ENCODE measurements at places on chromosomes 3 and 15. TPM values are rescaled to one million over a fixed set of nuclear protein-coding genes. Genes with fewer than 3 reads are reported as not detected.

GRCh38 chr3:56154297-56154696, 314.0 kb downstream of the ERC2 start:
- ATAC-seq, result no peak

DNA sequence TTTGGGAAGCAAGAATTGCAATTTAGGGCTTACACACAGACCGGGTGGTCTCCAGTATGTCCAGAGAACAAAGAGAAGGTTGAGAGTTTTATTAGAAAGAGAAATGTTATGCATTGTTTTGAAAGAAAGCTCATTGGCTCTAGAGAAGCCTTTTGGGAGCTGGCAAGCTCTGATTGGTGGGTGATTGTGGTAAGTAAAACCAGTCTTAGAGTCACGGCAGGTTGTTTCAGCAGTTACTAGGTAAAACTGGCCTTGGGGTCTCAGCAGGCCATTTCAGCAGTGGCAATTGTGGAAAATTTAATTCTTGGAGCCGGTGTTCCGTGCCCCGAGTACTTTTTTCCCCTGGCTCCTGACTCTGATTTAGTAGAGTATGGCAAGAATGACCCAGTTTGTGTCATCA, 78.1 kb downstream of the MRPL46 start:
- no peak for ATAC-seq

Gene IL5RA
- total RNA-seq, result not detected

Gene SAMMSON
- 2.9 TPM for total RNA-seq

DNA sequence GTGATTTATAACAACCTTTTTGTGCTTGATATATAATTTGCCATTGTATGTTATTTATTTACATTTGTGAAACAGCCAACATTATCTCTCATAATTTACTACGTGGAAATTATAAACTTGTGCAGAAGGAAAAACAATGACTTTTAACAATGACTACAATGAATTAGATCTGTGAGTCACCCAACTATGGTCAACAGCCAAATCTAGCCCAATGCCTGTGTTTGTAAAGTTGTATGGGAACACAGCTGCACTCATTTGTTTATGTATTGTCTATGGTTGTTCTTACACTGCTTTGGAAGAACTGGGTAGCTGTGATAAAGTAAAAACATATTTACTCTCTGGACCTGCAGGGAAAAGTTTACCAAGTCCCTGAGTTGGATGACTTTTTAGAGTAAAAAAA, 110.4 kb downstream of the OTOL1 start:
- ATAC-seq, result no peak

GRCh38 chr3:58464866-58465265, 27.0 kb upstream of the KCTD6 start:
- ATAC-seq, result no peak

Gene BCL2A1
- total RNA-seq, result not detected

GRCh38 chr15:45333550-45333949, 44.8 kb downstream of the GATM start:
- ATAC-seq, result peak; percentile 50

GRCh38 chr15:41783296-41783695, 9.0 kb downstream of the MAPKBP1 start:
- no peak for ATAC-seq

- ATAC-seq, result no peak
These were observed 8.7 kb downstream of the SPSB4 start for GRCh38 chr3:141059816-141060215.

DNA sequence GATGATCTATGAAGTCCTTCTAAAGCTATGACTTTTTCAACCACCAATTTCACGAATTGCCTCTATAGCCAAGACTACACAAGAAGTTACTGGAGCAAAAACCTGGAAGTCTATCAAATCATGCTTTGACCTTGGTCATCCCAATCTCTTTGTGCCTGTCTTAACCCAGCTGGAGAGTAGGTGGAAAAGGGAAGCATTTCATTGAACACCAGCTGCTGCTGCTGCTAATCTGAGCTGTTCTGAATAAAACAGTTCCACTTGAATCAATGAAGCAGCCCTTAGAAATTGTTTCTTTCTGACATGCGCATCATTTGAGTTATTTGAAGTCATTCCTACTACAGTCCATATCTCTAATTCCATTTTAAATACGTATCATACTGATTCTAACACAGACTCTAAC, 7.3 kb upstream of the UBE3A start:
- ATAC-seq, result no peak

DNA sequence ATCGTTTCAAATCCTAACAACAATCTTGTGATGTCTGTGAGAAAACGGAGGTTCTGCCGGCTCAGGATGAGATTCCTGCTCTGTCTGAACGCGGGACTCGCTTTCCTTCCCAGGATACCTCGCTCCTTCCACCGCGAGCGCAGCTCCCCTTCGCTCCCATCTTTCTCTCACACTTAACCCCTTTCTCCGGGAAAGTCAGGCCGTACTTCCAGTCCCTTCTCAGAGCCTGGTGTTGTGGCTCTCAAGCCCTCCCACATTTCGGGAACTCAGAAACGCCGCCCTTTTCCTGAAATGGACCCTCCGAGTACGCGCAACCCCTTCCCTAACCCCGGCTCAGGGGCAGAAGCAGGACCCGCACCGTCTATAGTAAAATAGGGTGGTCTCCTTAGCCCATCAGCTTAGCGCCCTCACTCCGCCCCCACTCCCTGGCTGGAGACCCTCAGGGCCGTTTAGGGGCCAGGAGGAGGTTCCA, 378 bp upstream of the FEM1B start:
- ATAC-seq, result peak; percentile 24

Gene NEK11
- total RNA-seq, result 6.6 TPM

Gene TIGIT
- total RNA-seq, result 0.27 TPM

- no peak for ATAC-seq
These were observed 72.7 kb downstream of the FSIP1 start for GRCh38 chr15:39709941-39710340.

Gene TYRO3
- total RNA-seq, result 8.1 TPM

DNA sequence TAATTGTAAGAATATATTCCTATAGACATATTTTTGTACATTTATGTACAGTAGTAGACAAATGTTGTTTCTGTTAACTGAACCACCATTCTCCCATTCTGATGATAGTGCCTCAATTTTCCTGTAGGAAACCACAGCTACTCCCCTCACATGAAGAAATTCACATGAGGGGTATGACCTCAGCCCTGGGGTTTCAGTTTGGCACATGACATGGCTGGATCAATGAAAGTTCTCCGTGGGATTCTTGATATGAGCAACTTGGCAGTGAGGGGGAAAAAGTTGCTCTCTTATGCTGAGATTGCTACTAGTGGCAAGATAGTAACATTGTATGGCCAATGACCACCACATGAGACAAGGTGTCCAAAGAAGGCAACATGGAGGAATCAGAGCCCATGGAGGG, 1090.3 kb upstream of the CFAP20DC start:
- ATAC-seq, result no peak

- no peak for ATAC-seq
These were observed 85.6 kb upstream of the ABHD17C start for GRCh38 chr15:80609512-80609946.

- no peak for ATAC-seq
These were observed 13.8 kb upstream of the TXNRD3 start for GRCh38 chr3:126668450-126669401.

GRCh38 chr3:171932153-171932611, 89.0 kb downstream of the TMEM212 start:
- no peak for ATAC-seq

DNA sequence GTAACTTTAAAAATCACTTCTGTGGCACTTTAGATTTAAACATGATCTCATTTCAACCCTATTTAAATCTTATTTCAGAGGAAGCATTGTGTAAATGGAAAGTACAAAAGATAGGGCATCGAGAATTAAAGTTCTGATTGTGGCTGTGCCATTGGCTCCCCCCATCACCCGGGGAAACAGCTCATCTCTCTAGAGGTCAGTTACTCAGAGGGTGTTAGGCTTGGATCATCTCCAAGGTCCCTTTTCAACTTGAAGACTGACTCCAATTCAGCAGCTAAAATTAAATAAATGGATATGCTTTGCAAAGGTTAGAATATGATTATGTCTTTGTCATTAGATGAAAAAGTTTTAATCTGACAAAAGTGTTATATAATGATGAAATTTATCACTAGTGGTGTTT, 20.1 kb downstream of the CADM2 start:
- no peak for ATAC-seq

Gene ZCWPW2
- 0.99 TPM for total RNA-seq

DNA sequence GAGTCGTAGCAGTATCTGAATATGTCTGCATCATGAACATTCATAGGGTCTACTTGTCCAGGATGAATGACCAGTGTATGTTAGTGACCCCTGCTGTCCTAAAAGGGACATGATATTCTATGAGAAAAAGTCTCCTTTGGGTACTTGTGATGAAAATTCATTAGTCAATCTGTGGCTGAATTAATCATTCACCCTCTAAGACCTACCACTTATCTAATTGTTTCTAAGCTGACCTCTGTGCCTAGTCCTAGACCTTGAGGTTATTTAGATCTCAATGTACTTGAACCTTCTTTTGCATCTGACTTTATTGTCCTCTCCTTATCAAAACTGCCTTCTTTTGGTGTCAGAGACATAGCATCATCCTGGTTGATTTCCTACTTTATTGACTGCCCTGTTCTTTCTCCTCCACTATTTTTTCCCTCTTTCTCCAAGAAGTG, 799.3 kb downstream of the DIPK2A start:
- ATAC-seq, result peak; percentile 55

GRCh38 chr3:99365396-99365795, 273.0 kb upstream of the COL8A1 start:
- no peak for ATAC-seq

- no peak for ATAC-seq
These were observed 555.2 kb downstream of the MAGI1 start for GRCh38 chr3:65483480-65483879.

Gene GOLGA6L10
- 1.2 TPM for total RNA-seq

DNA sequence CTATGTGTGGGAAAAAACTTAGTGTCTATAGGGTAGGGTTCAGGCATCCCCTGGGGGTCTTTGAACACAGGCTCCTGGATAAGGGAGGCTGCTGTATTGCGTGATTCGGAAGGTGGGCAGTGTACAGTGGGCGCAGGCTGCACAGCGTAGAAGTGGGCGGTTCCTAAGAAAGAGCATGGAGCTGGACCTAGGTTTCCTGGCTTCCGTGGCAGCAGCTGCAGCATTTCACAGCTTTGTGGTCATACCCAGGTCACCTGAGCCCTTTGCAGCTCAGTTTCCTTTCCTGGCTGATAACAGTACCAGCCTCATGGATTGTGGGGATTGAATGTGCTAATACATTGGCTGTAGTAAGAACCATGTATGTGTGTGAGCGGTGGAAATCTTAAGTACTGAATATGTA, 22.2 kb downstream of the CFAP100 start:
- ATAC-seq, result no peak

DNA sequence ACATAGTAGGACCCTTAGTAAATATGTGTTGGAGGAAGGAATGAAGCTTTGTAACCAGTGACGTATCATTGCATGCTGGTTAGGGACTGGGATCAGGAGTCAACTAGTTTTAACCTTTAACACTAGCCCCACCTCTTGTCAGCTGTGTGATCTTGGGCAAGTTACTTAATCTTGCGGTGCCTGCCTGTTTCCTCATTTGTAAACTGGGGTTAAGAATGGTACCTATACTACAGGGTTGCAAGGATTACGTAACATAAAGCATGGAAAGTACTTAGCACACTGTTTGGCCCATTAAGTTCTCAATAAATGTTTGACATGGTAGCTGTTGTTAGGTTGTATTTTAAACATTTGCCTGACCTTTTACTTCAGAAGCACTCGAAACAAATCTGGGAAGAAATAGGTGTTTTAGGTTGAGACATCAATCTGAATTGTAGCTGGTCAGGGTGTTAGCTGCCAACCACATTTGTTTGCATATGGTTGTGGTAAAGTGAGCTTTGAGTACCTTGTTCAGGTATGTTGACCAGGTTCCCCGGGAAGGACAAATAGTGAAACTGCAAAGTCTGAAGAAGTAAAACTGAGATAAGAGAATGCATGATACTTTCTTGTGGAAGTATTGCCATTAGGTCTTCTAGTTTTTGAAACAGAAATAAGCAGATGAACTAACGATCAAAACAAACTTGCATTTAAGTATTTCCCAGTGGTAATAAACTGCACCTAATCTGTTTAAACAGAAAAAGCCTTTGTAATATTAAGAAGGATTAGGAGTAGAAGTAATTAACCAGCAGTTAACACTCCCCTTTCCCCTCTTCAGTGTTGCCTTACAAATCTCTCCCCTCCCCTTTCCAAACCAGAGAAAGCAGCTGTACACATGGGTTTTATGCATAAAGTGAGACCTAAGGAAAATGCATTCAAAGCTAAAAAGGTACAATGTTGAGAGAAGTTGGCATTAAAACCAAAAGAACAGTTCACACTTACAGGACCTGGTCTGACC, 25.8 kb upstream of the SCAANT1 start:
- no peak for ATAC-seq

- no peak for ATAC-seq
These were observed 132.3 kb downstream of the LRRK1 start for GRCh38 chr15:101051291-101052030.

DNA sequence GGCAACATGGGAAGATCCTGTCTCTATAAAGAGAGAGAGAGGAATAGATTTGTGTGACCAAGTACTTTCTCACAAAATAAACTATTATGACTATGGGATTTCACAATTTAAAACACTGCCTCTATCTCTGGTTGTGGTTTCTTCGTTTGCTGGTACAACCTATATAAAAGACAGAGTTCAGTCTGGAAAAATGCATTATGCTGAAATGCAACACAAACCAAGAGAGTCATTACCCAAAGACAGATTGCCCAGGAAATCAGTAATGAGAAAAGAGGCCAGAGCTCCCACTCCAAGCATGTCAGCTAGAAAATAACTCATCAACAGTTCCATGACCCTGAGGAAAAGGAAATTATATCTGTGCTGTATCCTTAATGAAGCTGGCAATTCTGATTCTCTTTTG, 23.2 kb downstream of the GPR176 start:
- ATAC-seq, result no peak

Gene HTR3E
- total RNA-seq, result not detected

Gene VWA5B2
- total RNA-seq, result not detected

DNA sequence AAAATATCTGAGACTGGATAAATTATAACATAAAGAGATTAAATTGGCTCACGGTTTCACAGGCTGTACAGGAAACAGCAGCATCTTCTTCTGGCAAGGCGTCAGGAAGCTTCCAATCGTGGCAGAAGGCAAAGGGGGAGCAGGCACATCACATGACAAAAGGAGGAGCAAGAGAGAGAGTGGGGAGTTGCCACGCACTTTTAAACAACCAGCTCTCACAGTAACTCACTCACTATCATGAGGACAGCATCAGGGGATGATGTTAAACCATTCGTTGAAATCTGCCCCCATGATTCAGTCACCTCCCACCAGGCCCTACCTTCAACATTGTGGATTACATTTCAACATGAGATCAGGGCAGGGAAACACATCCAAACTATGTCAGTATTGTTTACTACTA, 114.5 kb upstream of the SPATA16 start:
- ATAC-seq, result no peak

Measured in gastroesophageal sphincter (tissue), 4 donors.